Testis (tissue), 5 donors: ENCODE measurements at places on chromosomes 13 and 19.

DNA sequence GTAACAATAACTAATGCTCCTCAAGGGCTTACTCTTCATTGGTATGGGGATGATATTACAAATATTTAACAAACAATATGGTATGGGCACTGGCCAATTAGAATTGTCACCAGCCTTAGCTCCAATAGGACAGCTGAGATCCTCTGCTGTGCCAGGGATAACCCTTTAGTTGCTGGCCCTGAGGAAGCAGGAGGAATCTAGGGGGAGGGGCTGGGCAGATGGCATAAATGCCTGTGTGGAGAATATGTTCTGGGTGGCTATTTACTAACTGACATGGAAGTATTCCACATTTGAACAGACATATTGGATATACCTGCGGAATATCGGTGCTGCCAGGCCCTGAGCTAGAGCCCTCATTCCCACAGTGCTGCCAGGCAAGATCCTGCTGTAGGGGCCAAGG lies 16.6 kb upstream of the LRCH1 start:
- no peak for DNase-seq

- DNase-seq, result no peak
Observed at GRCh38 chr19:19078801-19079200, 15.0 kb downstream of the SLC25A42 start.

- DNase-seq, result no peak
Observed at GRCh38 chr13:29515372-29515771, 80.1 kb downstream of the SLC7A1 start.

DNA sequence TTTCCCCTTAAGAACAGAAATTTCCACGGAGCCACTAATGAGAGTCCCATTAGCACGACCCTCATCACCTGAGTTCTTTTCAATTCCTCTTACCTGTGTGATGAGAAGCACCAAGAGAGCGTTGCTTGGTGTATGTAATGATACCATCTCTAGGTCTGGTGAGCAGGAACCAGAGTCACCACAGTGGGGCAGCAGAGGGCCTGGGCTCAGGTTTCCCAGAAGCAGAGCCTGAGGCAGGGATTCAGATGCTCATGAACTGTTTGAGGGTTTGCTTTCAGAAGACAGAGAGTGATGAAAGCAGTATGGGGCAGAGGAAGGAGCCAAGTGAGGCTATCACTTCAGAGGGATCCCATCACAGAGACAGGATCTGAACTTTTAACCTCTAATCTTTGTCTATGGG lies 3.1 kb upstream of the PTPRH start:
- no peak for DNase-seq

DNA sequence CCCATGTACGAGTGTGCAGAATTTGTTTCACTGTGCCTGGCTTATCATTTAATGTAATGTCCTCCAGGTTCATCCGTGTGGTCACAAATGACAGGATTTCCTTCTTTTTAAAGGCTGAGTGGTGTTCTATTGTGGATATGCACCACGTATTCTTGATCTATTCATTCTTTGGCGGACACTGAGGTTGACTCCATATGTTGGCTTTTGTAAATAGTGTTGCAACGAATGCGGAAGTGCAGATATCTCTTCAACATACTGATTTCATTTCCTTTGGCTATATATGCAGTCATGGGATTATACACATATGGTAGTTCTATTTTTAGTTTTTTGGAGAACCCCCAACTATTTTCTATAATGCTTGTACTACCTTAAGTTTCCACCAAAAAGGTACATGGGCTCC lies 13.0 kb downstream of the OR7A5 start:
- DNase-seq, result no peak

- peak; percentile 65 for DNase-seq
Observed at GRCh38 chr19:14116918-14117578, 514 bp downstream of the PRKACA start.

DNA sequence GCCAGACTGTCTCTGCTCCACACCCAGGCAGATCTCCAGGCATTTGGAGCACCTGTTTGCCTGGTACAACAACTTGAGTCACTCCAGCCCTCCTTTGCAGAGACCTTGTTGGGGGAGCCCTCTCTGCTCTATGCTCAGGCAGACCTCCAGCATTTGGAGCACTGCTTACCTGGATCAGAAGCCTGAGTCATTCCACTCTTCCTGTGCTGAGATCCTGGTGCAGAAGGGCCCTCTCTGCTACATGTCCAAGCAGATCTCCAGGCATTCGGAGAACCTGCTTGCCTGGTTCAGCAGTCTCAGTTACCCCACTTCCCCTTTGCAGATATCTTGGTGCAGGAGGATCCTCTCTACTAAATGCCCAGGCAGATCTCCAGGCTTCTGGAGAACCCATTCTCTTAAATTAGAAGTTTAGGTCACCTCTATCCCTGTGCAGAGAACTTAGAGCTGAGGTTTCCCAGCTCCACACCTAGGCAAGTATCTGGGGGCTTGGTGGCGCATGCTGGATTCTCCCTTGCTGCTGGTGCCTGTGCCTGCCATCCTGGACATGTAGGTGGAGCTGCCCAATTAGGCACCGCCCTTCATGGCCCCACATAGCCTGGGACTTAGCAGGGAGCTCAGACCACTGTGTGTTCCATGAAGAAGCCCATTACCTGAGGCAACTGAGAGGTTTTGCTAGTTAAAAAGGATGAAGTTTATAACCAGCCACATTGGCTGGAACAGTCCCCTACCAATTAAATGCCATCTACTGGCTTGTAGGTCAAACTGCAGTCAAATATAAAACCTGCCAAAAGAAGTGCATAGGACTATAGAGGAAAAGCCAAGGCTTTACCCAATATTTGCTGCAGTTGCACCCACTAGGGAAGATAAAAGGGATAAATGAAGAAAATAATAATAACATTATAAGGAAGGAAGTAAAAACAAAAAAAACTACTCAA lies 97.6 kb upstream of the SLITRK6 start:
- no peak for DNase-seq

- DNase-seq, result peak; percentile 25
Observed at GRCh38 chr19:51480590-51480989, 2.3 kb downstream of the CEACAM18 start.

GRCh38 chr13:21606796-21607195 lies 2.8 kb upstream of the MICU2 start:
- DNase-seq, result no peak

- no peak for DNase-seq
Observed at GRCh38 chr13:101795460-101795859, 343.0 kb downstream of the ITGBL1 start.

GRCh38 chr19:3868770-3869456 lies at the start of gene ZFR2:
Gene ZFR2 (minus strand): TSS chr19:3869038. CDS start chr19:3869017, 21 bp downstream.
- DNase-seq, result peak; percentile 85

DNA sequence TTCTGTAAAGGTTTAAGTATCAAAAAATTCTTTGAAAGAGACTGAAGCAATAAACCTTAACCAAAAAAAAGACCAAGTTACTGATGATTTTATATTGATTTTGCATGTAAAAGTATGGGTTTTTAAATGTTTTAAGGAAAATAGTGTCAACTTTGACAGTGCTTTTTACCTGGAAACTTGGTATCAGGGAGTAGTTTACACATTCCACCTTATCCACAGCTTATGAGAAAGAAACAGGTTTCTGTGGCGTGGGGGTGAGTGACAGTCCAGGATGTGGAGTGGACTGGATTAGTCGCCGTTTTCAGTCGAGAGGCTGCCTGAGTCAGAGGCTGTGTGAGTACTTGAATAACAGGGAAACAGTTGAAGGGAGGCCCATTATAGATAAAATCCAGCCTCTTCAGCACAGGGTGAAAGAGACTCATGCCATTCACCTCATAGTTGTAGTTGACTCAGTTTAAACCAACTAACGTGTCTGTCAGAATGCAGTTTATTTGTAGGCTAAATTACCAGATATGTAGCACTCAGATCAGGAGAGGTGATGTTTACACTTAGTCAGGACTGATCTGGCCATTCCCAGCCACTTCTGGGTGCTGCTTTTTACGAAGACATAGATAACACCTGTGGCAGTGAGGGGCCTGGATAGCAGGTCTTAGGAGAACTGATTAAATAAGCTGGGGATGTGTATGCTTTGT lies 595 bp upstream of the GPR183 start:
- DNase-seq, result no peak

- peak; percentile 17 for DNase-seq
Observed at GRCh38 chr13:91406619-91407018, 8.2 kb downstream of the GPC5 start.

DNA sequence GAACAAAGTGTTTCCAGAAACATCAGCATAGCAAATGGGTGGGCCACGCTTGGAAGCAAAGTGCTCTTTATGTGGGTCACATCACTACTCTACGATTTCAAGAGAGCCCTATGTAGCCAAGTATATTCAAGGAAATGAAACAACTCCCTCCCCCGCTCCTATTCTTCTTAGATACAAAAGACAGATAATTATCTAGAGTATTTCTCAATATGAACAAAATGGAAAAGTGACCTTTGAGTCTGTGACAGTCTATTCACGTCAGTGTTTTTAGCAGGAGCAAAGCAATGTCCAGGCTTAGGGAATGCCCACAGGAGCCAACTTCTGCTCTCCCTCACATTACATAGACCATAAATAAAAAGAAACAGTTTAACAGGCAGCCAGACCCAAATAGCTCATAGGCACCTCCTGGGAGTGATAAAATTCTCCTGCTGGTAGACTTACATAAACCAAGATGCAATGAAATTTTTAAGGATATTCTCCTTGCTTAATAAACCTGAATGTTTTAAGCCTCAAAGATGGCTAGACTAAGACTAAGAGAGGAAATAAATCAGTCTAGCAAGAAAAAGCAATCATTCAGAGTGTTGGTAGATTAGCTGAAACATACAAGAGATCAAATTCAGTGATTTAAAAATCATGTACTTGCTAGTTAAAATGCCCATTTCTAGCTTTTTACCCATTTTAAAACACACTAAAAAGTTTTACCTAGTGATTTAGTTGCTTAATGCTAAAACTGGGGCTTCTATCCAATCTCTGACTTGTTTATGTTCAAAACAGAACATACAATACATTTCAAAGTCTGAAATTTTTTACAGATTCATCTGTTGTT lies 182.8 kb downstream of the RGCC start:
- DNase-seq, result no peak

GRCh38 chr13:60134376-60134775 lies 29.4 kb downstream of the DIAPH3 start:
- DNase-seq, result no peak
